ENCODE measurements at places on chromosomes 6 and 20.

GRCh38 chr6:9503111-9503761 lies 911.6 kb downstream of the TFAP2A start:
- DNase-seq: no peak

DNA sequence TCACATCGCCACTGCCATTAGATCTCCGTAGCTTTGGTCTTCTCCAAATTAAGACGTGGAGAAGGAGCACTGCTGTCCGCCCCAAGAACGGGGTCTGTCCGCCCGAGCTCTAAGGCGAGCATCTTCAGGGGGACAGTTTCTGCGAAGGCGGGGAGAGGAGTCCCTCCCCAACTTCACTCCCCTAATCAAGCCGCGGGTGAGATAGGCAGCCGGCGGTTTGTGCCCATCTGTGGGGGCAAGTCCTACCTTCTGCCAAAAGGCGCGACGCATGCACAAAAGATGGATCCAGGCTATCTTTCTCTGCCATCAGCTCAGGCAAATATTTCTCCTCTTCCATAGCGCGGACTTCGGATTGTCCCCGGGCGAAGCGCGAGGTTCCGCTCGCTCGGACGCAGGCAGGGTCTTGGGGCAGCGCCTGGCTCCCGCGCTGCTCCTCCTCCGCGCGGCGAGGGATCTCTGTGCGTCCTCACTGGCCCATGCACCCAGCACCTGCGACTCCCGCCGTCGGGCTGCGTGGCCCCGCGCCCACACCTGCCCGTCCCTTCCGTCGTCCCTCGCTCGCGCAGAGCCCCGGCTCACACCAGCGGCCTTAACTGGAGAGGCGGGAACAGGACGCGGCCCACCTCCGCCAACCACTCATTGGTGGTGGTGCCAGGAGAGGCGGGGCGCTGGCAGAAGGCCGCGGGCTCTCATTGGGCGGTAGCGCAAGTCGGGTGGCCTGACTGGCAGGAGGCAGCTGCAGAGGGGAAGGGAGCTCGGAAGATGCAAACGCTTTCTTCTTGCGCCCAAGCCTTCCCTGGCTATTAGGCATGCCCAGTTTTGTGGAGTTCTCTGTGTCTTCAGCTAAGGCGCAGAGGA lies at the start of gene KHDRBS2:
KHDRBS2 (minus strand) TSS at position 614 of the 858 bp plus-strand sequence.
- DNase-seq: no peak

DNA sequence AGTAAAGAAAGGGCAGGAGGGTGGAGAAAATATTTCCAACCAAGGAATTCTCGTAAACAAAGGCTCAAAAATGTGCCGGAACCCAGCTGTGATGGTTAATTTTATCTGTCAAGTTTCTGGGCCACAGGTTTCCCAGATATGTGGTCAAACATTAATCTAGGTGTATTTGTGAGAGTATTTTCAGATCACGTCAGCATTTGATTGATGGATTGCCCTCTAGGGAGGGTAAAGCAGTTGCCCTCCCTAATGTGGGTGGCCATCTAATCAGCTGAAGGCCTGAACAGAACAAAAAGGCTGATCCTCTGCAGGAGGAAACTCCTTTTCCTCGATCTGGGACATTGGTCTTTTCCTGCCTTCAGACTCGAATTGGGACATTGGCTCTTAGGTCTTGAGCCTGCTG lies 298.7 kb upstream of the TCF21 start:
- peak; percentile 2 for DNase-seq

GRCh38 chr6:169172456-169172855 lies 81.2 kb downstream of the THBS2 start:
- DNase-seq: no peak

DNA sequence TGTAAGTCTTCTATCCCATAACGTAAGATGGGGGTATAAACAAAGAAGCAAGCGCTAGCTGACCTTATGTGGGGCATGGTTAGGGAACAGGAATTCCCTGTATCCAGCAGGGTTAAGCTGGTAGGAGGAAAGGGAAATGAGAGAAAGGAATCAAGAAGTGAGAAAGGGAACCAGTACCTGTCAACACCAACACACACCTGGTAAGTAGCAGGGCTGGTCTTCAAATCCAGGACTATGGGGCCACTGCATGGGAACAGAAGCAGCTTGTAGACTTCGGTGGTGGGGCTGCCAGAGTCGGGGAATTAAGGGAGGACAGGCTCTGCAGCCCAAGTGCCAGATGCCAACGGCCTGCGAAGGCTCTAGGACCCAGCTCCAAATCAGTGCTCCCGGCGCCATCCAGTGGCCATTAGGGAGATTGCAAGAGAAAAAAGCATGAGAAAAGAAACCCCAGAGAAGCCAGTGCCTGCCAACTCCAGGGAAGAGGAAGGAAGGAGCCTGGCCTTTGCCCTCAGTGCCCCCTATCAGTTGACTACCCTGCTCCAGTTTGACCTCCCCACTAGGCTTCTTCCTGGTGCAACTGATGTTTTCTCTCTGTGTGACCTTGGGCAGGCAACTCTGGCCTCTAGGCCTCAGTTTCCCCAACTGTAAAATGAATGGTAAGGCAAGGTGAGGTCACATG lies 15.8 kb upstream of the RBPJL start:
- DNase-seq: peak; percentile 73

GRCh38 chr6:19925533-19925932 lies 88.4 kb downstream of the ID4 start:
- DNase-seq: no peak

GRCh38 chr20:51402201-51402600 lies 140.3 kb downstream of the NFATC2 start:
- DNase-seq: no peak

DNA sequence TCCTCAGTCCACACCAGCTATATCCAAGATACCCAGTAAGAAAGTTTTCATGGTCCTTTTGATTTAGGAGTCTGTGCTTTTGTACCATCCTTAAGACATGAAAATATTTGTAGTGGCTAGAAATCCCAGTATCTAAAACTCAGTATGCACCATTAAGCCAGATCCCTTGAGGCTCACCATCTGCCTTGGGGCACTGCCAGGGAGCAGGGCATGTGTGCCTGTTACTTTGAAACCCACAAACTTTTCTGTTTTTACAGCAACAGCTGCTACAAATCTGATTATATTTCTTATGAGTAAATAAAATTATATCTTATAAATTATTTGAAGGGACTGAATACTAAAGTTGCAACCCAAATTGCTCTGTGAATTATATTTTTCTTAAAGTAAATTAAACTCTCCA lies 290.5 kb upstream of the MANEA start:
- no peak for DNase-seq

GRCh38 chr6:52213127-52213526 lies 27.0 kb downstream of the IL17A start:
- DNase-seq: no peak

- no peak for DNase-seq
These were observed 175.9 kb downstream of the SOX4 start for GRCh38 chr6:21769405-21769861.

DNA sequence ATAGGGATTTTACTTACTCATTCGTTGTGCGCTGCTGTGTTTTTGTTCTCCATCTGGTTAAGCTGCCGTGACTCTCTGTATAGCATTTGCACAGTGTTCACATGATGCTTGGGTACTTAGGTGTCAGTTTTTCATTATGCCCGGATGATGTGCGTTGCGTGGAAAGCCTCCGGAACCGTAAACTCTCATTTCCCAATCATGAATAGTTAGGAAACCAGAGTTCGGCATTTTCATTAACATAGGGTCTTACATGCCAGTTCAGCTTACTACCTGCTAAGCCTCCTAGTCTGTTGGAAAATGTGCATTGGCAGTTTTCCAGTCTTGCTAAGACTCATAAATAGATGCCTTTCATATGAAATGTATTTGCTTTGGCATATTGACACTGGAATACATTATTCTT lies 483.4 kb upstream of the FLRT3 start:
- DNase-seq: no peak

GRCh38 chr6:149212206-149212605 lies 105.3 kb upstream of the TAB2 start:
- no peak for DNase-seq

DNA sequence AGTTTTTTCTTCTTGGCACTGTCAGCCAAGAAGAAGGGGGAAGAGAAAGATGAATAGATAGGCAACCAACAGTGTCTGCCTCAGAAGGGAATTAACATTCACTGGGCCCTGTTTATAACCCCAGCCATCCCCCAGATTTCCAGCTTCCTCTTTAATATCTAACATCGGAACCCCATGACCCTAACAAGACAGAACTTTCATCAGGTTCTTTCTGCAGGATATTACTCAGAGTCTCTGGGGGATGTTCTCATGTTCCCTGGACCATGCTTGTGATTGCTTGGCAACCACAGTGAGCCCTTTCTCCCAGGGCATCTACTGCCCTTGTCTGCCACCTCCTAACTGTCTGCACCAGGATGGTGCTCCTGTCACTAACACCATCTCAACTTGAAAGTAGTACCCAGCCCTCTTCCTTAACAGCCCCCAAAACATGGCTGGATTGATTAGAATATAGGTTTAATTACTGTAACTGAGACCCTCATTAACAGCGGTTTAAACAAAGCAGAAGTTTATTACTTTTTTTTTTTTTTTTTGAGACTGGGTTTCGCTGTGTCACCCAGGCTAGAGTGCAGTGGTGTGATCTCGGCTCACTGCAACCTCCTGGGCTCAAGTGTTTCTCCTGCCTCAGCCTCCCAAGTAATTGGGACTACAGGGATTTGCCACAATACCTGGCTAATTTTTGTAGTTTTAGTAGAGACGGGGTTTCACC lies 12.0 kb upstream of the PTPN1 start:
- no peak for DNase-seq

- DNase-seq: no peak
These were observed 17.6 kb downstream of the HEBP2 start for GRCh38 chr6:138421608-138422007.

DNA sequence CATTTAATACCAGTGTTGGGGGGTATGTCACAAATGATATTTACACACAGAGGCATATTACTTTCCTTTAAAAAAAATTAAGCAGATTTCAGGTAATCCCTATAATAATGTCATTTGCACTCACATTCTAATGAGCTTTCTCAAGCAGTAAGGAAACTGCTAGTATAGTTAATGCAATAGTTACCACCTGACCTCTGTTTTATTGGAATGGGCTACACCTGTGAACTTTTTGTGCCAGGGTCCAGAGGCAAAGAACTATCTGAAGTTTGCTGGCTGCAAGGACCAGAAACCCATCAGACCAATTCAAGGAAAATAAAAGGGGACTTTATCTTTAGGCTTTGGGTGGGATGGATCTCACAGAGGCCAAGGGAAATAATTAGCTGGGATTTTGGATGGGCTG lies 2.9 kb upstream of the ZHX3 start:
- no peak for DNase-seq

- DNase-seq: no peak
These were observed 10.5 kb downstream of the BCL2L1 start for GRCh38 chr20:31712112-31712553.

DNA sequence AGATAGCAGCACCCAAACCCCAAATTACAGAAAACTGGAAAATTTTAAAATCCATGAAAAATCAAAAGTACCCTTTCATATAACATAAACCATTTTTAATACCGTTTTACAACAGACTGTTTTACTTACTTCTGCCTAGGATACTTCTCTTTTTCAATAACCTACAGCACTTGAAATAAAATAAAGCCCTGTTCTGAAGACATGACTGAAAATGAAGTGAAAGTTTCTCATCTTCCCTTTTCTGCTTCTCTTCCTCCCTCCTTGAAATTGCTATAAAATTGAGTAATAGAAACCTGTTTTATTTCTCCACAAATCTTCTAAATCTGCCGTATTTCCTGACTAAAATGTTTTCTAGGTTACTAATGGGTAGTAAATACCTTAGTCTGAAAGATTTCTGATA lies 20.3 kb downstream of the MMS22L start:
- DNase-seq: no peak

DNA sequence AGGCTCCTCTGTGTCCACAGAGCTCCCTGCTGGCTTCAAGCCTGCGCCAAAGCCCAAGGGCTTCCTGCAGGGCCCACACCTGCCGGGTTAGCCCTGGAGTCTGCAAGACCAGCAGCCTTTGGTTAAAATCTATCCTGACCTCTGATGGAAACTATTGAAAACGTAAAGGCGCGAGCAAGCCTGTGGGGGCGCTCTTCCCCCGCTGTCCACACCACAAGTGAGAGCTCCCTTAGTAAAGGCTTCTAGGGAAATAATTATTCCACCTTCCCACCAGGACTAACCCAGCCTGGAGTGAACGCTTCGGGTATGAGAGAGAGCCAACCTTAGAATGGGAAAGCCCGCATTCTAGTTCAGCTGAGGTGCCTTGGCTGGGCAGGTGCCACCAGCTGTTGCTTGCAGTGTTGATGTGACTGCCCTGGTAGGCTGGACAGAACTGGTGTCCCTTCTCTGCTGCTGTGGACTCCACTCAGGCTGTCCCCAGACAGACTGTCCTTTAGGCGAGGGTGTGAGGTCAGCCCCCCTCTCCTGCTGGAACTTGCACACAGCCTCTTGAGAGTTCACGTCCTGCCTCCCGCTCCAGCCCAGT lies 68.7 kb downstream of the SYTL3 start:
- DNase-seq: no peak

- no peak for DNase-seq
These were observed 30.8 kb upstream of the APMAP start for GRCh38 chr20:25023356-25023755.

- no peak for DNase-seq
These were observed 80.9 kb downstream of the GJA1 start for GRCh38 chr6:121516331-121516730.

- no peak for DNase-seq
These were observed 212.9 kb downstream of the TFAP2C start for GRCh38 chr20:56842056-56842455.

GRCh38 chr6:62805431-62805830 lies 405.8 kb upstream of the FKBP1C start:
- DNase-seq: no peak

GRCh38 chr6:16128759-16129622 lies at the start of gene MYLIP:
TSS of gene MYLIP (plus strand) at chr6:16129086. CDS start at chr6:16129323, 237 bp downstream.
- DNase-seq: peak; percentile 96

DNA sequence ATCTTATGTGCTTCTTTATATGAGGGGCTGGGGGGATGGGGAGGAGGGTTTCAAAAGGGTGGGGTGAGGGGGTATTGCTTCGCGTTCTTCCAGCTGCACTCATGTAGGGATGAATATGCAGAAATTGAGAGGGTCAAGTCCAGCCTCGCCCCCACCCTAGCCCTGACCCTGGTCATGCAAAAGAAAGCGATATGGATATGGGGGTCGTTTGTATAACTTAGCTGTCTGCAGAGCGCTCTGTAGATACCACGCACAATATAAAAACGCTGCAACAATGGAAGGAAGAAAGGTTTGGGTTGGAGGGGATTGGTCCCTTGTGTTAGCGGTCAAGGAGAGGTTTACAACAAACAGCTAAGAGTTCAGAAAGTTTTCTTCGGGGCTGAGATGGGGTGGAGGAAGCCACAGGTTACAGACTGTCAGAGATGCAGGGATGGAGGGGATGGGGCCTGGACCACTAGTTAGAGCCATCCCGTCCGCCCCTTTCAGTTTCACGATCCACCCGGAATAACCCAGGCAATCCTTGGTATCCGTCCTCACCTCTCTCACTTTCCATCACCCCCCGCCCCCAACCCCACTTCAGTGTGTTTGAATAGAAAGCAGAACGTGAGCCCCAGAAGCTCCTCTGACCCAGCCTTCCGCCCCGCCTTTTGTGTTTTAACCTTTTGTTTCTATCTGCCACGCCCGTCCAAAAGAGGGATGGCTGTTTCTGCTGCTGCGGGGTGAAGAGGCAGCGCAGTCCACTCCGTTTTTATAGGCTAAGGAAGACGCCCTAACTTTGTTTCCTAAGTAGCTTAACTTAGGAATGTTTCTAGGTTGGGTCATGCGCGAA lies 73.5 kb downstream of the SOX4 start:
- no peak for DNase-seq

- no peak for DNase-seq
These were observed 18.2 kb downstream of the ERGIC3 start for GRCh38 chr20:35560105-35560511.

GRCh38 chr6:41306187-41306854 lies 19.8 kb upstream of the TREM1 start:
- peak; percentile 61 for DNase-seq
